ENCODE measurements at places on chromosomes 3 and 15.

- DNase-seq: no peak
These were observed 52.9 kb upstream of the ROBO2 start for GRCh38 chr3:76986876-76987474.

DNA sequence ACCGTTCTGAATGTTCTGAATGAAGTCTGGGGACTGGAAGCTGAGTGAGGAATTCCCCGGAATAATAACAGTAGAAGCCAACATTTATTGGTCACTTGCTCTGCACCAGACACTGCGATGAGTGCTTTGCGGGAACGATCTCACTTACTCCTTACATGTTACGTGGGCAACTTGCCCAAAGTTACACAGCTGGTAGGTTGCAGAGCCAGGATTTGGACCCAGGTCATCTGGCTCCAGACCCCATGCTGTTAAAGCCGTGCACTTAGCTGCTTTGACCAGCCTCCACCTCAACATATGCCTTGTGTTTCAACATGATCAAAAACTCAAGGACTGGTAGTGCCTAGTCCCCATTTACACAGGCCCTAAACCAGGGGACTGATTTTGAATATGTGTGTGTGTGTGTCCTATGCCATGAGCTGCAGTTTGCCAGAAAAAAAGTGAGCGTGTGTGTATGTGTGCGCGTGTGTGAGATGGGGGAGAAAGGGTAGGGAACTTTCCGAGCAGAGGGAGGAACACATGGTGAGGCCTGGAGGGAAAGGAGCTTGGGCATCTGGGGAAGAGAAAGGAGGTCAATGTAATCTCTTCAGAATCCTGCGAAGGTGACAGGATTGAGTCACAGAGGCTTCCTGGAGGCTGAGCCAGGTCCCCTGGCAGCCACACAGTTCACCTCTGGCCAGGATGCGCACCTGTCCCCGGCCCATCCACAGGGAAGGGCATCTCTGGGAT lies 28.9 kb downstream of the LINGO1 start:
- DNase-seq: peak; percentile 11

DNA sequence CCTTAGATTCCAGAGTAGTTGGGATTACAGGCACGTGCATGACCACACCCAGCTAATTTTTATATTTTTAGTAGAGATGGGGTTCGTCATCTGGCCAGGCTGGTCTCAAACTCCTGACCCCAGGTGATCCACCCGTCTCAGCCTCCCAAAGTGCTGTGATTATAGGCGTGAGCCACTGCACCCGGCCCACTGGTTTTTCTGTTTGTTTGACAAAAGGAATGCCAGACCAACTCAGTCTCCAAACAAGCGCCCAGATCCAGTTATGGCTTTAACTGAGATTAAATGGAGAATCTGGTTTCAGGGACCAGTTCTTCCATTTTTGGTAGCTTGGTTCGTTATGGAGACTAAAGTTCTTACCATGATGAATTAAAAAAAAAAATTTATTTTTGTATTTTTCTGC lies 50.8 kb downstream of the CRTC3 start:
- no peak for DNase-seq

GRCh38 chr3:50372349-50372748 lies 13.0 kb upstream of the TMEM115 start:
- DNase-seq: peak; percentile 94

GRCh38 chr3:73448761-73449301 lies 175.9 kb downstream of the PDZRN3 start:
- peak; percentile 85 for DNase-seq

DNA sequence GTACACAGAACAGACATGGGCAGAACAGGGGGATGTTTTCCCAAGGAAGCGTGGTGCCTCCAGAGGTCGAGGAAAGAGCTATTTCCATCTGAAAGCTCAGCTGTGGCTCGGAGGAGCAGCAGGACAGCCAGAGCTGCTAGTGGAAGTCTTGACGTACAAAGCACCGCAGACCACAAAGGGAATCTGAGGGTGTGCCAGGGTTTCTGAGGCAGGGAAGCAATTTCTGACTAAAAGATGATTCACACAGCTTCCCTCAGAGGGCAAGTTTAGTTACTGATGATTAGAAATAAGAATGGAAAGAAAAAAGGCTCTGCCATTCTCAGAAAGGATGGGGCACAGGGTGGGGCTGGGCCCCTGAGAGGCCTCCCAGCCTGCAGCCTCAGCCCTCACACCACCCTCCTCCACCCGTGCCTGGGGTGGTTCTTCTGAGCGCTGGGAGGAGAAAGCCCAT lies 45.8 kb upstream of the SEC13 start:
- no peak for DNase-seq

DNA sequence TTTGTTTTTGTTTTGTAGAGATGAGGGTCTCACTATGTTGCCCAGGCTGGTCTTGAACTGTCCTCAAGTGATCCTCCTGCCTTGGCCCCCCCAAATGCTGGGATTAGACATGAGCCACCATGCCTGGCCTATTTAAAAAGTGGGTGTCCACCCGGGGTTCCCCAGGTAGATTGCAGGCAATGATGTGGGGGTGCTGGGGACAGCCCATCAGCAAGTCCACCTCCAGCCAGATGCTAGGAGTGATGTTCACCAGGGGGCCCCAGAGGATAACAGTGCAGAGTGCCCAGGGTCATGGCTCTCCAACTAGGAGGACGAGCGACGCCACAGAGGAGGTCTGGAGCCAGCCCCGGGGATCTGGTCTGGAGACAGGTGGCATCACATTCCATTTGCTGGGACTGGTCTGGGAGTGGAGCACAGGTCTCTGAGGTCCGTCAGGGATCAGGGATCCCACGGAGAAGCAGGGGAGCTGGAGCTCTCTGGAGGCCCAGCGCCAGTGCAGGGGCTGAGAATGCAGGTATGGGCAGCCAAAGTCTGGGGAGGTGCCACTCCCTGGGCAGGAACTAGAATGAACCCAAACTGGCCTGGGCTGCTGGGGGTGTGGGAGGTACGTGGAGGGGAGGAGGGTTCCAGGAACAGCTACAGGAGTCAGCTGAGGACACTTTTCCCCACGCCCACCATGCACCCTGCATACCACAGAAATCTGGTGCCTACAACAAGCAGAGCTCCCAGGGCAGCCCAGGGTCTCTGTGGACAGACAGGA lies 51.2 kb upstream of the PCSK6 start:
- DNase-seq: no peak

GRCh38 chr3:195573611-195574496 lies 9.9 kb downstream of the APOD start:
- DNase-seq: no peak

GRCh38 chr15:71336671-71337070 lies 221.4 kb downstream of the THSD4 start:
- peak; percentile 24 for DNase-seq

- DNase-seq: no peak
These were observed 9.7 kb downstream of the ETV5 start for GRCh38 chr3:186099178-186099577.

DNA sequence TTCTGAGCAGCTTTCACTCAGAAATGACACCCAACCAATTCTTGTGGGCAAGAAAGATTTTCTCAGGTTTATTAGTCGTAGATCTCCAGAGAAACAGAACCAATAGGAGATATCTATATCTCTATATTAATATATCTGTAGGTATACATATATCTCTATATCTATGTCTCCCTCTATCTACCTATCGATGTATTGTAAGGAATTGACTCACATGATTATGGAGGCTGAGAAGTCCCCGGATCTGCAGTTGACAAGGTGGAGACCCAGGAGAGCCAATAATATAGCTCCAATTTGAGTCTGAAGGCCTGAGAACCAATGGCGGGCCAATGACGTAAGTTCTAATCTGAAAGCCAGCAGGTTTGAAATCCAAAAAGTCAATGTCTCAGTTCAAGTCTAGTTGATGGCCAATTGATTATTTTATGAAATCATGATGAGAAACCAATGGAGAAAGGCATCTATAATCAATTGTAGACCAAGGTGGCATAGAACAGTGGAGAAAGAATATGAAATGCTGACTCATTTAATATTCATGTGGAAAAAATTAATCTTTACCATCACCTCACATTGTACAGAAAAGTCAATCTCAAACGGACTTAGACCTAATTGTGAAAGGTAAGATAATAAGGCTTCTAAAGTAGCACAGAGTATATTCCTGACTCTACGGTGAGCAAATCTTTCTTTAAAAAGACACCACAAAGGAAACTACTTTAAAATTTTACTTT lies 65.6 kb upstream of the CHRNA7 start:
- no peak for DNase-seq

DNA sequence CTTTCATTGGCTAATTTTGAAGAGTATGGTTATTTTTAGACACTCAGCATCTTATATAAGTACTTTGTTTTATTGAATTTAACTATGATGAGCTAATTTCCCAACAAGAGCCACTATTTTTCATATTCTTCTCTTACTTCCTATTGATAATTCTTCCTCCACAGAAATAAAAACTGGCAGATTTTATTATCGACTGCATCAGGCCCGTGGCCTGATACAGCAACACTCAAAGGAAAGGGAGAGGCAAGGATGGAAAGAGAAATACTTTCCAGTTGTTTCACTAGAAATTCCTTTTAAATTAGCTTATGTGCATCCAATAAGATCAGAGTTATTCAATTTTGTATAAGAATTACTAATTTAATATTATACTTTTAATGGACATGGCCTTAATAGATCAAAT lies 886.3 kb downstream of the ROBO1 start:
- no peak for DNase-seq

GRCh38 chr3:143171141-143171980 lies 51.8 kb downstream of the CHST2 start:
- peak; percentile 50 for DNase-seq

GRCh38 chr15:80992441-80992840 lies 2.8 kb upstream of the MESD start:
- no peak for DNase-seq

- no peak for DNase-seq
These were observed 10.7 kb downstream of the SNAPC5 start for GRCh38 chr15:66486887-66487286.

GRCh38 chr15:65146438-65146837 lies 12.8 kb upstream of the PDCD7 start:
- DNase-seq: no peak

- no peak for DNase-seq
These were observed 271.4 kb downstream of the THSD4 start for GRCh38 chr15:71386448-71387236.

- no peak for DNase-seq
These were observed 602.0 kb downstream of the TBL1XR1 start for GRCh38 chr3:176595307-176595706.

GRCh38 chr3:5465183-5465582 lies 277.7 kb downstream of the EDEM1 start:
- no peak for DNase-seq

GRCh38 chr3:159763602-159764489 lies 224.8 kb upstream of the IL12A start:
- DNase-seq: peak; percentile 90

- no peak for DNase-seq
These were observed 56.8 kb downstream of the LYZL4 start for GRCh38 chr3:42353631-42354030.

GRCh38 chr3:139687431-139687830 lies 9.7 kb upstream of the NMNAT3 start:
- no peak for DNase-seq

DNA sequence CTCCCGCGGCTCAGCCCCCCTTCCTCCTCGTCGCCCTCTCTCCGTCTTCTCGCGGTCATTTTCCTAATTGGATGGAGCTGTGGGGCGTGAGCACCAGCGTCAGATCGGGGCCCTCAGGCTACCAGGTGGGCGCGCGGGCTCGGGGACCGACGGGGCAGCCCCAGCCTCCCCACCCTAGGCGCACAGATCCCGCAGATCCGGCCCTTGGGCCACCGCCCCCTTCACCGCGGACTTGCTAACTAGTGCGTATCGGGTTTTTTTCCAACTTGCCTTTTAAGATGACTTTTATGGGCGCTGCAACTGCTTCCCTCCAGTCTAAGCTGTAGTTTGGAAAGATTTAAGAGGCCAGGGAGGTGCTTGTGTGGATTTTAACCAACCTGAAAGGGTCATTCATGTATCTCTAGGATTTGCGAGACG lies 1.3 kb downstream of the ZNF710 start:
- DNase-seq: peak; percentile 69

DNA sequence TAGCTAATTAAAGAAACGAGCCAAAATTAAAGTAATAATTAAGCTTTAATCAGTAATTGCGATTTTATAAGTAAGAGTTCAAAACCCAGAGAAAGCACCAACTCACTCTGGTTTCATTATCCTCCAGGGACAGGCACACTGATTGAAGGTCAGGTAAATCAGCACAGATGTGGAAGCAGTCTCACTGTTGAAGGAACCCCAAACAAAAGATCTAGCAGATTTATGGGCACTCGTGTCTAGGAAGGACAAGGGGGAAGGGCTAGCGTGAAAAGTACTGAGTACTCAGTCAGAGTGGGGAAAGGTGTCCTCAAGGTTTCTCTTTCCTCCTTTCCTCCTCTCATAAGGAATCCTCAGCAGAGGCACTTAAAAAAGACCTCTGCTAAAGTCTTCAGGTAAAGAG lies 320.1 kb downstream of the PYDC2 start:
- no peak for DNase-seq

GRCh38 chr3:134054231-134054630 lies 24.5 kb upstream of the SLCO2A1 start:
- no peak for DNase-seq

GRCh38 chr3:197293605-197294237 lies 4.7 kb downstream of the DLG1 start:
- no peak for DNase-seq

GRCh38 chr15:49148727-49149126 lies 6.7 kb downstream of the COPS2 start:
- no peak for DNase-seq

- no peak for DNase-seq
These were observed 8.1 kb upstream of the PHC3 start for GRCh38 chr3:170189398-170190256.

GRCh38 chr3:8990266-8991215 lies 27.3 kb upstream of the RAD18 start:
- no peak for DNase-seq

GRCh38 chr15:59609730-59610712 lies 1.6 kb upstream of the GCNT3 start:
- DNase-seq: no peak

All from small intestine (tissue), 16 donors.